ENCODE measurements at places on chromosomes 7 and 10. TPM values are rescaled to one million over a fixed set of nuclear protein-coding genes. Genes with fewer than 3 reads are reported as not detected.

DNA sequence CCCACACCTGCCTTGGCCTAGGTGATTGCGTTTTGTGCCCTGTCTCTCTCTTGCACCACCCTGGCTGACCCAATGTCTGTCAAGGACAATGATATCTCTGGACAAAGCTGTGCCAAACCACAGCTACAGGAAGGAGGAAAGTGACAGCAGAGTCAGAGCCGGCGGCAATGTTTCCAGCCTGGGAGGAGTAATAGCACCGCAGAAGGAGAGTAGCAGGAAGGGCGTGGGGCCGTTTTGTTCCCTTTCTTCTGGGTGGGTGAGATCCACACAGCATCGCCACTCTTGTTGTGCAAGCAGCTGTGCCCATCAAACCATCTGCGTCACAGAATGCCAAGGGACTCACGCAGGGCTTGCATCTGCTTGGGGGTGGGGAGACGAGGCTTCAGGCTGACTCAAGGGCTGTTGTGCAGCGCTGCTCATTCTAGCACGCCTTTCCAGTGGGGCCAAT lies 341.6 kb upstream of the AUTS2 start:
- DNase-seq: no peak

DNA sequence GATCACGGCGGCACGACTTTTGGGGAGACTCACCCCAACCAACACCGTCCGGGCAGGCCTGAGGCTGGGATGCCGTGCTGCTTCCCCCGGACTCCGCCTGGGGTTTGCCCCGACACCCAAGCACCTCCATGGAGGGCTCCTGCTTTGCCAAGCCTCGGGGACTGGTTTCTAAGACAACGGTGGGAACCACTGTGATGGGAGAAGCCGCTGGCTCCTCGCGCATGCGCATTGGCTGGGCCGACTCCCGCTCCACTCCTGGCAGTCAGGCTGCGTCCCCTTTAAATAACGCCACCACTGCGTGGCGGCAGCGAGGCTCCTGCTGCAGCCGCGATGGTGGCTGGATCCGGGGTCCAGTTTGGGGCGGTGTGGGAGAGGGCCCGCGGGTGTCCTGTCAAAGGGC lies 201.0 kb downstream of the ZNF716 start:
- DNase-seq: no peak

DNA sequence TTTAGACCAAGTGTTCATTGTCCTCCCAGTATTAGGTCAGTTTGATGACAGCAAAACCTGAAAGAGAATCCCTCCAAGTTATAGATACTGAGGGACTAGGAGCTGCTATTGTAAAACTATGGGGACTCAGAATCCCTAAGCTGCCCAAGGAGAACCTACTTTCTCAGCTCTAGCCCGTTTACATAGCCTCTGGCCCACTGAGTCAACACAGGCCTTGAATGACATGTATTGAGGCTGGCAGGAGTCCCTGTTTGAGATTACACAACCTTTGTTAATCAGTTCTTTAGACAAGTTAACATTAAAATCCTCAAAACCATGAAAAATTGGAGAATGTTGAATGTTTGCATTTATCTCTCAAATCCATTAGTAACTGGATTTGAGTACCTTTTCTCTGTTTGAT lies 1079.0 kb downstream of the KCNMA1 start:
- DNase-seq: peak; percentile 61

Gene SEC31B
- total RNA-seq: not detected

GRCh38 chr10:9833942-9834341 lies 1183.7 kb upstream of the CELF2 start:
- no peak for DNase-seq

GRCh38 chr7:92641921-92642511 lies 51.8 kb upstream of the FAM133B start:
- peak; percentile 81 for DNase-seq

GRCh38 chr7:42156291-42156865 lies 80.6 kb downstream of the GLI3 start:
- no peak for DNase-seq

Gene MMD2
- not detected for total RNA-seq

DNA sequence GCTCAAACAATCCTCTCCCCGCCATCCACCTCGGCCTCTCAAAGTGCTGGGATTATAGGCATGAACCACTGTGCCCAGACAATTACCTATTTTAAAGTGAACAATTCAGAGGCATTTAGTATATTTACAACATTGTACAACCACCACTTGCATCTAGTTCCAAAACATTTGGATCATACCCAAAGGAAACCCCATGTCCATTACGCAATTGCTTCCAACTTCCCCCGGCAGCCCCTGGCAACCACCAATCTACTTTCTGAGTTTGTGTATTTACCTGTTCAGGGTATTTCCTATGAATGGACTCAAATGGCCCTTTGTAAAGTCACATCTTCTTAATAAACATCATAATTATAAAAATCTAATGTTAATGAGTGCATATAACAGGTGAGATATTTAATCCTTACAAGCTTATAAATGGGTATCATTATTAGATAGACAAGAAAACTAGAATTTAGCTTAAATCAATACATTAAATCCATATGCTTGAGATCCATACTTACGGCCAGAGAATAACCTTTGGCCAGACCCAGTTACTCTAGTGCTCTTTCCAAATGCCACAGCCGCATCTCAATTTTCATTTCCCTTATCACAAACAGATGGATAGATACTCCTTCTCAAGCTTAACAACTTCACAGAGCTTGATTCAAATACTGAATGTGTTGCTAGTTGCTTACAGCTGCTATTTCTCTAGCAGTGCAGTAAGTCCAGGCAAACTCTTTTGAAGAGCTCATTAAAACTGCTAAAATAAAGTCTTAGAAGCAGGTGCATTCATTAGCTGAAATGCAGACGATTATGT lies 133.4 kb upstream of the MKLN1 start:
- no peak for DNase-seq

- no peak for DNase-seq
Observed at GRCh38 chr7:159020987-159021386, 123.7 kb downstream of the VIPR2 start.

DNA sequence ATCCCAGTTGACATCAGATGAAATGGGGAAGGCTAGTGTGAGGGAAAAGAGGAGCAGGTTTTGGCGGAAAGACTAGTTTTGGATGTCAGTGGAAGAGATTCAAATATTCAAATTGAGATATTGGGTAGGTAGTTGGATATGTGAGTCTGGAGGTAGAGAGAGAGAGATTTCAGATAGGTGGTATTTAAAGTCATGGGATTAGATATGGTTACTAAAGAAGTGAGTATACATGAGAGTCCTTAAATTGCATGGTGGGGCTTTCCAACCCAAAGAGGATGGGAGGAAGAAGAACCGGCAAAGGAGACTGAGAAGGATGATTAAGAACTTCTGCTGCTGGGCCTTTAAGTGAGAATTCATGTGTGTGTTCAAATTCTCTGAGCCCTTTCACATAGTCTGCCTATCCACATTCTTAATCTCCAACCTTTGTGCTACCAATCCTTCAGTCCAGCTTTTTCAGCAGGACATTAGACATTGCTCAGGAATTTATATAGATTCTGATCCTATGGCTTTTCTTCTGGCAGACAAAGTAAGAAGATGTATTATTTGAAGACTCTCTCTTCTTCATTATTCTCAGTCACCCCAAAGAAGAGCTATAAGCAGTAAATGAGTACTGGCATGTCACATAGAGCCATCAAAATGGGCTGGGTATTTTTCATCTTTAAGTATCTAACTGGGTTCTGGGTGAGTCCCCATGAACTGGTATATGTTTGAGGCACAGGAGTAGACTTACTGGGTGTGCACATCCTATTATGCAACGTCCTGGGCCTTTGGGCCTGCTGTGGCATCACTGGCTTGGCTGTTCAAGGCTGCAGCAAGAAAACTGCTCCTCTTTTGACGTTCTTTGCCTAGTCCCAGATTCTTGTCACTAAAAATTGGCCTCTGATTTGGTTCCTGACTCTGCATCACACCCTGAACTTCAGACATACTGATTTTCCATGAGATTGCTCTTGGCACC lies 33.6 kb downstream of the ST7 start:
- DNase-seq: no peak

Gene PTPRN2
- total RNA-seq: 0.78 TPM

Gene CLCN1
- total RNA-seq: not detected

Gene HOXA3
- 32.9 TPM for total RNA-seq

DNA sequence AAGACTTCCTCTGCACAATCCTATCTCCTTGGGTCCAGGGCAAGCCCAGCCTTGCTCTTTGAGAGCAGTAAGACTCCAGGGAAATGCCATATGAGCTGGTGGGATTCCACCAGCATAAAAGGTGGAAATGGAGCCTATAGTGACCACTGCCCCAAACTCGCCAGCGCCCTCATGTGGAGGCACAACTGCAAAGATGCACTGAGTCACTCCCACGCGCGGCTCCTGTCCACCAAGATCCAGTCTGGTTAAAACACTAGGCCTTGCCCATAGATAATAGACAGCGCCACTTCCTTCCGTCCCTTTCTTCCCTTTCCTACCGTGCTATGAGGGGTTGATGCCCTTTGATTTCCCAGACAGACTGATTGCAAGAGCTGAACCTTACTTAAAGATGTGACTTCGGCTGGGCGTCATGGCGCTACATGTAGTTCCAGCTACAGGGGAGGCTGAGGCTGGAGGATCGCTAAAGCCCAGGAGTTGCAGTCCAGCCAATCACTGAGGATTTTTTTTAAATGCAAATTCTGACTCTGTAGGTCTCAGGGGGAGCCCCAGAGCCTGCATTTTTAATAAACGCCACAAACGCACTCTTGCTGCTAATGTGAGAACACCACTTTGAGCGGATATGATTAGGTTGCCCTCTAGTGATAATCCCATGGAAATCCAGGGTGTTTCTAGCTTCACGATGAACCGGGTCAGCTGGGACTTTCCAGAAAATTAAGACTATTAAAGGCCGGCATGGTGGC lies 136.5 kb downstream of the EPC1 start:
- peak; percentile 12 for DNase-seq

DNA sequence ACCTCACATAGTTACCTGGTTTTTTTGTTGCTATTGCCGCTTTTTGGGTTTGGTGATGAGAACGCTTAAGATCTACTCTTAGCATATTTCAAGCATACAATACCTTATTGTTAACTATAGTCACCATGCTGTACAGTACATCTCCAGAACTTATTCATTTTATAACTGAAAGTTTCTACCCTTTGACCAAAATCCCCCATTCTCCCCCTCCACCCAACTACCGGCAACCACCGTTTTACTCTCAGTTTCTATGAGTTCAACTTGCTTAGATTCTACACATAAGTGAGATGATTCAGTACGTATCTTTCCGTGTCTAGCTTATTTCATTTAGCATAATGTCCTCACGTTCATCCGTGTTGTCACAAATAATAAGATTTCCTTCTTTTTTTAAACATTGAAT lies 86.7 kb upstream of the IL6 start:
- no peak for DNase-seq

Gene C10orf88
- 1.3 TPM for total RNA-seq

Gene PPP1R17
- total RNA-seq: not detected

DNA sequence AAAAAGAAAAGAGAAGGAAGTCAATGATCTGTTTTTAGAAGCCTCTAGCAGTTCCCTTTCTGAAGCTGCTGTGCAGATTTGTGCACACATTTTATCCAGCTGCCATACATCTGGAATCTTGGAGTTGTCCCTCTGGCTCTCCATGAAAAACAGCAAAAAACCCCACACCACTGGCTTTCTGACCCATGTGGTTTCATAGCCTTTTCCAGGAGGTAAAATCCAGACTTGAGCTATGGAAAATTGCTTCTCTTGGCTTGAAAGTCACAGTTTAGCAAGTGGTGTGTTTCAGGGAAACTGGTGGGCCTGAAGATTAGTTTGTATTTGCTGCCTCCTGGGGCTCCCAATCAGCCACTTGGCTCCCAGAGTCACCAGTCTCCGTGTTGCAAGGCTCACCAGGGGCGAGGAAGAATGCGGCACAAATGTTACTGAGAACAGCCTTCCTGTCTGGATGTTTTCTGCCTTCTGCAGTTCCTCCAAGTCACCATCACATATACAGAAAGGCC lies 50.1 kb upstream of the ADRB1 start:
- DNase-seq: no peak

DNA sequence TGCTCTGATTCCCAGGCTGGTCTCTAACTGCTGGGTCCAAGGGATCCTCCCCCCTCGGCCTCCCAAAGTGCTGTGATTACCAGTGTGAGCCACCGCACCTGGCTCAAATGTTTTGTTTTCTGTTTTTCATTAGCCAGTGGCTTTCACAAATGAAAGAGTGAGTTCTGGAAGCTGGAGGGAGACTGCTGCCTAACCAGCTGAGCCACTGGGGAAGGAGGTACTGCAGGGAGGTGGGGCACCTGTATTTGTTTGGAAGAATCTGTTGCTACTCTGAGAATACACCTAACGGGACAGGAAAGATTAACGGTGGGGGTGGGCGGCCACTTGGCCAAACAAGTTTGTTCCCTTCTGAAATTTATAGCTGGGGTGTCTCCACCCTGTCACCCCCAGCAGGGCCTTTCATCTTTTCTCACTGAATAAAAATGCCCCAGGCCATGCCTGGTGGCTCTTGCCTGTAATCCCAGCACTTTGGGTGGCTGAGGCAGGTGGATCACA lies 4.7 kb downstream of the STOX1 start:
- DNase-seq: no peak

DNA sequence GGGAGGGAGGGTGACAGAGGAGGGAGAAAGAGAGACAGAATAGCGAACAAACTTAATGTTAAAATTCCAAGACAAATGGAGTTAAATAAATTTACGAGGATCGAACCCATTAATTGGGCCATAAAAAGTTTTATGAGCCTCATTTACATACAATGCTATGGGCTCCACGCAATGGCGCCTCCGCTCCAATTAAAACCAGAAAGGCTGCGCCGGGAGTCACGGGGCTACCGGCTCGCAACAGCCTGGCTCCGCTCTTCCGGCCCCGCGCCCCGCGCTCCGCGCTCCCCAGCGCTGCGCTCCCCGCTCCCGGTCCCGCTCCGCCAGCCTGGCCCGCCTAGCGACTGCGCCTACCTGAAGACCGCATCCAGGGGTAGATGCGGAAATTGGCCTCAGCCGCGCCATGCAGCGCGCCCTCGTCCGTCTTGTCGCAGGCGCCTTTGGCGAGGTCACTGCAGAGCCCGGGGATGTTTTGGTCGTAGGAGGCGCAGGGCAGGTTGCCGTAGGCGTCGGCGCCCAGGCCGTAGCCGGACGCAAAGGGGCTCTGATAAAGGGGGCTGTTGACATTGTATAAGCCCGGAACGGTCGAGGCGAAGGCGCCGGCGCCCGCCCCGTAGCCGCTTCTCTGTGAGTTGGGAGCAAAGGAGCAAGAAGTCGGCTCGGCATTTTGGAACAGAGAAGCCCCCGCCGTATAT lies 513 bp downstream of the HOXA7 start:
- peak; percentile 54 for DNase-seq

Gene ICA1
- 2.1 TPM for total RNA-seq

DNA sequence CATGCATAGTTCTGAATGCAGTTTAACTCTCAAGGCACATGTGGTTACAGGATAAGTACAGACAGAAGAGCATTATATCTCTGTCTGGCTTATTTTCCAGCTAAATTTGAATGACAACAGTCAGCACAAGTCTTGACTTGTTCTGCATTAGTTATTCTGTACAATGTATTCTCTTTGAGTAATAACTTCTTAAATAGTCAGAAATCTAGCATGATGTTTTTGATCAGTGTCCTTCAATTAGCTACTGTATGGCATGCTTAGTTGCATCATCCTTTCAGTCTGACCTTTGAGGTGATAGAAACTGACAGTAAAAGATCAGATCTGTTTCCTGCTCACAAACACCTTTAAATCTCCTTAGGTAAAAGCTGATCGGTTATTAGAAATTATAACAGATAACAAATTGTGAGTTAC lies 118.1 kb downstream of the ARL4A start:
- no peak for DNase-seq

Gene CTAGE8
- total RNA-seq: 1.3 TPM
